ENCODE measurements at places on chromosomes 13 and 19.

GRCh38 chr19:15769586-15769985 is 17.9 kb upstream of the OR10H5 start:
- DNase-seq: no peak
- no peak overlapping the region for H3K4me3 ChIP-seq
- no peaks in the 10 kb centered on the region for H3K27me3 ChIP-seq
- H3K36me3 ChIP-seq: no peaks in the 10 kb centered on the region

- no peak for DNase-seq
- H3K27me3 ChIP-seq: no peaks in the 10 kb centered on the region
- H3K27ac ChIP-seq: no peak overlapping the region
Measured at GRCh38 chr13:61029064-61029463, 386.6 kb downstream of the PCDH20 start.

- no peaks in the 10 kb centered on the region for H3K27me3 ChIP-seq
- H3K36me3 ChIP-seq: no peaks in the 10 kb centered on the region
- peak overlapping the region; percentile 84 for H3K4me3 ChIP-seq
- peaks cover 30% of the 10 kb centered on the region for H3K4me1 ChIP-seq
Measured at GRCh38 chr19:14073261-14073924, 807 bp downstream of the MISP3 start.

DNA sequence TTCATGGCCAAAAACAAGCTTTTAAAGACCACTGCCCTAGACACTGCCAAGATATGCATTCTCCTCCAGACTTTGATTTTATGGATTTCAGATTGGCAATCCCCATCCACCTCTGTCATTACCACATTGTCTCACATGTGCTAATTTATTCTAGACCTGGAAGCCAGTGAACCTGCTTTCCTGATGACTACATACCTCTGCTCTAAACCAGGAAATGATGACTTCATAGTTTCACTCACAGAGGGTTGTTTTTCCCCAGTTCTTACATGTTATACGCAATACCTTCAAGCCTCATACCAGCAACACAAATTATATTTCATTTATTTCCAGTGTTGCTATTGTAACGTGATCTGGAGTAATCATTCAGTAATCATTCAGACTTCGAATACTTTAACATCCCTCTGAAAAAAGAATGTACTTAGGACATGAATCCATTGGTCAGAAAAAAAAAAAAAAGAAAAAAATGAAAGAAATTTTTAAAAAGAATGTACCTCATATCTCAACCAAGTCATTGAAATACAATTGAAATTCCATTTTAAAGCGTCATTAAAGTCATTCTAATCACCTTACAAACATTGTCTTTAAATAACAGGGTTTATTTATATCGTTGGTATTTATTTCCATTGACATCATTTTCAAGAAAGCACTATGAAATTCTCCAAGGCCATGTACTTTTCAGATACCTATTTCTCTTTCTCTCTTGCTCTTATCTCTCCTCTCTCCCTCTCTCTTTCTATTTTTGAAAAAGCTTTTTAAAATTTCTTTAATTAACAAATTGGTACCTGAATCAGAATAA is 33.4 kb upstream of the KLF5 start:
- H3K36me3 ChIP-seq: no peaks in the 10 kb centered on the region
- DNase-seq: no peak
- no peaks in the 10 kb centered on the region for H3K4me1 ChIP-seq
- H3K27me3 ChIP-seq: no peaks in the 10 kb centered on the region
- no peak overlapping the region for H3K4me3 ChIP-seq
- H3K27ac ChIP-seq: no peak overlapping the region

GRCh38 chr19:51110666-51110971 is 2.4 kb upstream of the CTU1 start:
- H3K4me3 ChIP-seq: no peak overlapping the region
- no peak for DNase-seq
- H3K27ac ChIP-seq: no peak overlapping the region
- H3K27me3 ChIP-seq: no peaks in the 10 kb centered on the region
- H3K4me1 ChIP-seq: peaks cover 19% of the 10 kb centered on the region
- no peaks in the 10 kb centered on the region for H3K36me3 ChIP-seq

- no peak for DNase-seq
- no peak overlapping the region for H3K4me3 ChIP-seq
- peaks cover 46% of the 10 kb centered on the region for H3K4me1 ChIP-seq
Measured at GRCh38 chr19:35144600-35145436, 1.8 kb downstream of the FXYD7 start.

DNA sequence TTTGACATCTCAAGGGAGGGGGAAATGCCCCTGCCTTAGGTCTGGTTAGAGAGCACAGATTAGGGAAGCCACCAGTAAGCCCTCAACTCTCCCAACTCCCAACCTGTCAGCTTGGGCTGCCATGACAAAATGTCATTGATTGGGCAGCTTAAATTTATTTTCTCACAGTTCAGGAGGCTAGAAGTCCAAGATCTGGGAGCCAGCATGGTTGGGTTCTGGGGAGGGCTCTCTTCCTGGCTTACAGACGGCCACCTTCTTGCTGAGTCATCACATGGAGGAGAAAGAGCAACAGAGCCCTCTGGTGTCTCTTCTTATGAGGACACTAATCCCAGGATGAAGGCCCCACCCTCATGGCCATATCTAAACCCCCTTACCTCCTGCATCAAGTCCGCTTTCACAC is 24.2 kb downstream of the C19orf12 start:
- no peaks in the 10 kb centered on the region for H3K27me3 ChIP-seq
- no peaks in the 10 kb centered on the region for H3K36me3 ChIP-seq
- no peak overlapping the region for H3K27ac ChIP-seq
- peaks cover 4% of the 10 kb centered on the region for H3K4me1 ChIP-seq

DNA sequence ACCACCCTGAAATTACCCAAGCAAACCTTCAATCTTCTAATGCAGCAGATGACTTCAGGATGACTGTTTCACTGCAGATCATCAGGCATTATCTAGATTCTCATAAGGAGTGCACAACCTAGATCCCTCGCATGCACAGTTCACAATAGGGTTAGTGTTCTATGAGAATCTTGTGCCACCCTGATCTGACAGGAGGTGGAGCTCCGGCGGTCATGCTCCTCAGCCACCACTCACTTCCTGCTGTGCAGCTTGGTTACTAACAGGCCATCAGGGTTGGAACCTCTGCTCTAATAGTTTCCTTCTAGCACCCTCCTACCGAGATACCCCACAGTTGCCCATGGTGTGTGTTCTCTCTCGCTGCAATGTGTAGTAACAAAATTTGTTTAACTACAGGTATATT is 442.8 kb downstream of the FGF14 start:
- H3K4me1 ChIP-seq: no peaks in the 10 kb centered on the region
- no peak overlapping the region for H3K27ac ChIP-seq
- H3K27me3 ChIP-seq: no peaks in the 10 kb centered on the region
- DNase-seq: no peak
- no peaks in the 10 kb centered on the region for H3K36me3 ChIP-seq

DNA sequence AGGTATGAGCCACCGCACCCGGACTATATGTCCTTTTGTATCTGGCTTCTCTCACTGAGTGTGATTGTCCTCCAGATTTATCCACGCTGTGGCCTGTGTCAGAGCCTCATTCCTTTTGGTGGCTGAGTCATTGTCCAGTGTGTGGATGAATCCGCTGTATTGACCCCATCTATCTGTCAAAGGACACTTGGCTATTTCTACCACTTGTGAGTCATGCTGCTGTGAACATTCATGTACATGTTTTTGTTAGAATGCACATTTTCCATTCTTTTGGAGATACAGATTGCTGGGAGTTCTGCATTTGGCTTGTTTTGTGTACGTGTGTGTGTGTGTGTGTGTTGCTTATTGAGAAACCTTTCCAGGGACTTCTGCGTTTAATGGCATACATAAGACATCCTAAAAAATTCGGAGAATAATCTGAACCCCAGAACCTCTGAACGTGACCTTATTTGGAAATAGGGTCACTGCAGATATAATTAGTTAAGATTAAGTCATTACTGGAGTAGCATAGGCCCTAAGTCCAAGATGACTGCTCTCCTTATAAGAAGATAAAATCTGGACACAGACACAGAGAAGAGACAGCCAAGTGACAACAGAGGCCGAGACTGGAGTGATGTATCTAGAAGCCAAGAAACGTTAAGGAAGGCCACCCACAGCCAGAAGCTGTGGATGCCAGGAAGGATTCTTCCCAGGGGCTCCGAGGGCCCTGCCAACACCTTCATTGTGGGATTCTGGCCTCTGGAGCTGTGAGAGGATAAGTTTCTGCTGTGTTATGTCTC is 4.9 kb upstream of the GIPC3 start:
- no peak overlapping the region for H3K4me3 ChIP-seq
- no peaks in the 10 kb centered on the region for H3K36me3 ChIP-seq
- no peak overlapping the region for H3K27ac ChIP-seq
- no peaks in the 10 kb centered on the region for H3K4me1 ChIP-seq
- H3K27me3 ChIP-seq: no peaks in the 10 kb centered on the region

DNA sequence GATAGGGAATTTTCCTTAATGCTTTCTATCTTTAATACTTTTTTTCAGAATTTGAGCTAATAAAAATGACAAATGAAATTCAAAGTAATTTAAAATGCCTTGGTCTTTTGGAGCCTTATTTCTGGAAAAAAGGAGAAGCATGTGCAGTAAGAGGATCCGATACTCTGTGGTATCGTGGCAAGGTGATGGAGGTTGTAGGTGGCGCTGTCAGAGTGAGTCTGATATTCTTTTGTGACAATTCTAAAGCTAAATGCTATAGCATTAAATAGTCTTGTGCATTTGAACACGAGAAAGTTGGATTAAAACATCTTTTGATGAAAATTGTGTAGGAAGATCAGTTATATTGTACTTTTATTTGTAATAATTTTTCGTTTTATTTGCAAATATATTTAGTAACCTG is 95.0 kb downstream of the RNF17 start:
- H3K27me3 ChIP-seq: no peaks in the 10 kb centered on the region
- H3K27ac ChIP-seq: no peak overlapping the region
- H3K4me1 ChIP-seq: no peaks in the 10 kb centered on the region

GRCh38 chr19:43474986-43475705 is 9.7 kb upstream of the LYPD3 start:
- peaks cover 14% of the 10 kb centered on the region for H3K4me1 ChIP-seq
- no peaks in the 10 kb centered on the region for H3K27me3 ChIP-seq
- DNase-seq: peak; percentile 92
- H3K36me3 ChIP-seq: peaks cover 5% of the 10 kb centered on the region

DNA sequence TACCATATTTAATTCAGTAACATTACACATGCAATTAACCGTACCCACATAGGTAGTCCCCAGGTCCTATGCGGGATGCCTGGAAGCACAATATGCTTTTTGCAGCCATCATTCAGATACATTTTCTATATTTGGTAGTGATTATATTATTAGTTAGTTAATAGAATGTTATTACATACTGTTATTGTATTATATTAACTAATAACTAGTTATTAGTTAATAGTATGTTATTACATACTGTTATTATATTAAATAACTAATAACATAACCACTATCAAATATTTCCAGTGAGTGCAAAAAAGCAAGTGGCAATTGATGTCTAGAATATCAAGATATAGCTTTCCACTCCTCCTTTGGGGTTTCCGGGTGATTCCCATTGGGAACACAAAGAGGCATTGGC is 45.5 kb upstream of the CYP2A7 start:
- H3K4me3 ChIP-seq: no peak overlapping the region
- no peaks in the 10 kb centered on the region for H3K36me3 ChIP-seq
- H3K4me1 ChIP-seq: no peaks in the 10 kb centered on the region
- H3K27me3 ChIP-seq: no peaks in the 10 kb centered on the region
- DNase-seq: no peak
- no peak overlapping the region for H3K27ac ChIP-seq

GRCh38 chr13:52067237-52067636 is 42.7 kb downstream of the UTP14C start:
- DNase-seq: no peak
- no peak overlapping the region for H3K27ac ChIP-seq
- no peak overlapping the region for H3K4me3 ChIP-seq
- H3K36me3 ChIP-seq: no peaks in the 10 kb centered on the region
- H3K4me1 ChIP-seq: no peaks in the 10 kb centered on the region
- H3K27me3 ChIP-seq: peaks cover under 1% of the 10 kb centered on the region

- DNase-seq: no peak
- no peak overlapping the region for H3K4me3 ChIP-seq
- H3K27ac ChIP-seq: no peak overlapping the region
Measured at GRCh38 chr13:112064222-112064621, 2.7 kb upstream of the SOX1 start.

GRCh38 chr13:92941167-92941566 is 285.4 kb upstream of the GPC6 start:
- no peaks in the 10 kb centered on the region for H3K4me1 ChIP-seq
- H3K4me3 ChIP-seq: no peak overlapping the region
- no peaks in the 10 kb centered on the region for H3K27me3 ChIP-seq
- H3K36me3 ChIP-seq: no peaks in the 10 kb centered on the region

- no peak for DNase-seq
- no peak overlapping the region for H3K4me3 ChIP-seq
- no peaks in the 10 kb centered on the region for H3K36me3 ChIP-seq
- H3K27me3 ChIP-seq: no peaks in the 10 kb centered on the region
- peaks cover 10% of the 10 kb centered on the region for H3K4me1 ChIP-seq
Measured at GRCh38 chr19:11984986-11985385, 20.1 kb downstream of the ZNF763 start.

- H3K4me1 ChIP-seq: peaks cover 8% of the 10 kb centered on the region
- H3K4me3 ChIP-seq: no peak overlapping the region
- DNase-seq: no peak
- H3K27ac ChIP-seq: no peak overlapping the region
- H3K36me3 ChIP-seq: no peaks in the 10 kb centered on the region
Measured at GRCh38 chr19:45599286-45599685, 2.7 kb downstream of the GPR4 start.

DNA sequence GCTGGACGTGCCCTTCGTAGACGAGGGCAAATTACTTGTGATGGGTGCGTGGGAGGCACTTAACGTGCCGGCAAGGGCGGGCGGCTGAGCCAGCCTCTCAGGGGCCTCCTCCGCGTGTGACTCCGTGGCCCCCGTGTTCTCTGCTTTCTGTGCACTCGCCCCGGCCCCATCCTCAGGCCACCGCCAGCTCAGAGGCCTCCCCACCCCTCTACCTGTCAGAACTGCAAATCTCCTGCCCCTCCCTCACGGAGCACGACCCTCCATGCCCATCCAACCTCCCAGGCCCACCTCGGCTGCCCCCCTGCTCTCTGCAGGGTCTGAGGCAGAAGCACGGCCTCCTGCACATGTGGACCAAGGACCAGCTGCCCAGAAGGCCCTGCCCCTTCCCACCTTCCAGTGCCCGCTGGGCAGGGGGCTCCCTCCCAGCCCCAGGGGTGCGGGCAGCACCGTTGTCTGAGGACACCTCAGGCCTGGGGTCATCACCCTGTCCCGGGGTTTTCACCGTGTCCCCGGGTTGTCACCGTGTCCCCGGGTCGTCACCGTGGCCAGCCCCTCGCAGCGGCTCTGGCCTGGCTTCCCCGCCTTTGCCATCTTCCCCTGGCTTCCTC is 44.5 kb downstream of the TMEM255B start:
- no peaks in the 10 kb centered on the region for H3K4me1 ChIP-seq
- no peak for DNase-seq
- no peak overlapping the region for H3K4me3 ChIP-seq
- no peaks in the 10 kb centered on the region for H3K27me3 ChIP-seq
- no peak overlapping the region for H3K27ac ChIP-seq

GRCh38 chr13:34419025-34419424 is 523.0 kb upstream of the NBEA start:
- no peaks in the 10 kb centered on the region for H3K36me3 ChIP-seq
- no peaks in the 10 kb centered on the region for H3K4me1 ChIP-seq
- H3K4me3 ChIP-seq: no peak overlapping the region
- no peak for DNase-seq
- no peak overlapping the region for H3K27ac ChIP-seq

Data from effector memory CD4-positive, alpha-beta T cell (primary cell).